Fibroblast of lung (primary cell): ENCODE measurements at places on chromosomes 1 and 21. TPM values are rescaled to one million over a fixed set of nuclear protein-coding genes. Genes with fewer than 3 reads are reported as not detected.

GRCh38 chr21:32437729-32438128 lies 25.2 kb downstream of the EVA1C start:
- no peaks in the 10 kb centered on the region for H3K36me3 ChIP-seq
- no peak overlapping the region for H3K27ac ChIP-seq
- no peak overlapping the region for H3K4me3 ChIP-seq
- DNase-seq: no peak

The KHDC4 gene
- total RNA-seq: 18.2 and 24.6 TPM in 2 replicates

The ABCB10 gene
- total RNA-seq: 11.3 and 14.9 TPM in 2 replicates

DNA sequence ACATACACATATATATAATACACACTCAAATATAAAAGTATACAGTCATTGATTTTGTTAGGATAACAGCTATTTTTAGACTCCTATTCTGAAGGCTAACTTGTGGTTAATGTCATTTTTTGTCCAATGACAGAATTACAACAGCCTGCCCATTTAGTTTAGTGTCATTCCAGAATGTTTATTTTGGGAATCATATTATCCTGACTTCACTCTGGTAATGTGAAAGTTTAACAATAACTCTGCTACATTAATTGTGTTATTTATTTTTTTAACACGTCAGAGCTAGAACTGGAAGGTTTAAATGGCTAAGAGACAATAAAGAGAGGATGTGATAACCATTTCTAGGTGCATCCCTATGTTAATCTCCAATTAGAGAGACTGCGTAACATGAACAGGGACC lies 648.1 kb downstream of the USP25 start:
- no peaks in the 10 kb centered on the region for H3K4me1 ChIP-seq
- H3K4me3 ChIP-seq: no peak overlapping the region
- no peaks in the 10 kb centered on the region for H3K36me3 ChIP-seq
- H3K27ac ChIP-seq: no peak overlapping the region

DNA sequence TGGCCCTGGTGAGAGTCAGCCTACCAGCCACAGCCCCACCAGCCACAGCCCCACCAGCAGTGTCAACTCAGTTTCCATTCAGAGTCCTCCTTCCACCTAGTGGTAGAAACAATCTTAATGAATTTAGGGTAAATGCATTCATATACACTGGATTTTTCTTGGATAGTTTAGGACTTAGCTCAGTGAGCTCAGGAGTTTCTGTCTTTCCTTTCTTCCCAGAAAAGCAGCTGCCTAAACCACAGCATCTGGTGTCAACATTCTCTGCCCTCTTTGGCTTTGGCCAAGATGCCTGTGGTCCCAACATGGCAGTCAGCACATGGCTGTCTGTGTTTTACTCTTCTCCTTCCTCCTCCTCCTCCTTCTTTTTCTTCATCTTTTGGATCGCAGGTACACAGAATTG lies 94.0 kb downstream of the CLIC6 start:
- peak; percentile 82 for DNase-seq
- no peaks in the 10 kb centered on the region for H3K4me1 ChIP-seq
- no peak overlapping the region for H3K4me3 ChIP-seq
- no peaks in the 10 kb centered on the region for H3K36me3 ChIP-seq

The EFCAB7 gene
- 9.1 and 9.8 TPM in 2 replicates for total RNA-seq

DNA sequence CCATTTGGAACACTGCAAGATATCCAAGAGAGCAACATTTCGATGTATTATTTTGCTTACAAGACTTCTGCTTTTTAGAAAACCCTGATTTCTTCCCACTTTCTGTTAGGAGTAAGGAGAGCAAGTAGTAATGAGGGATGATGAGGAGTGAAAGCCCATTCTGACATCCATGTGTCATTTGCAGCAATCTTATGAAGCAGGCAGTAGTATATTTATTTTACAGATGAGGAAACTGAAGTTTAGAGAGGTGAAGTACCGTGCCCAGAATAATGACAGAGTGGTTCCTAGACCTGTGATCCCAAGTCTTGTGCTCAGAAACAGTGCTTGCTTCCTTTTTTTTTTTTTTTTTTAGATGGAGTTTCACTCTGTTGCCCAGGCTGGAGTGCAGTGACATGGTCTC lies 7.1 kb upstream of the ZSCAN20 start:
- DNase-seq: no peak
- H3K27ac ChIP-seq: no peak overlapping the region
- H3K27me3 ChIP-seq: no peaks in the 10 kb centered on the region
- H3K36me3 ChIP-seq: no peaks in the 10 kb centered on the region

- no peak for DNase-seq
- no peak overlapping the region for H3K27ac ChIP-seq
- H3K27me3 ChIP-seq: no peaks in the 10 kb centered on the region
- H3K36me3 ChIP-seq: no peaks in the 10 kb centered on the region
These were observed 384.3 kb downstream of the SEC16B start for GRCh38 chr1:177585302-177586220.

DNA sequence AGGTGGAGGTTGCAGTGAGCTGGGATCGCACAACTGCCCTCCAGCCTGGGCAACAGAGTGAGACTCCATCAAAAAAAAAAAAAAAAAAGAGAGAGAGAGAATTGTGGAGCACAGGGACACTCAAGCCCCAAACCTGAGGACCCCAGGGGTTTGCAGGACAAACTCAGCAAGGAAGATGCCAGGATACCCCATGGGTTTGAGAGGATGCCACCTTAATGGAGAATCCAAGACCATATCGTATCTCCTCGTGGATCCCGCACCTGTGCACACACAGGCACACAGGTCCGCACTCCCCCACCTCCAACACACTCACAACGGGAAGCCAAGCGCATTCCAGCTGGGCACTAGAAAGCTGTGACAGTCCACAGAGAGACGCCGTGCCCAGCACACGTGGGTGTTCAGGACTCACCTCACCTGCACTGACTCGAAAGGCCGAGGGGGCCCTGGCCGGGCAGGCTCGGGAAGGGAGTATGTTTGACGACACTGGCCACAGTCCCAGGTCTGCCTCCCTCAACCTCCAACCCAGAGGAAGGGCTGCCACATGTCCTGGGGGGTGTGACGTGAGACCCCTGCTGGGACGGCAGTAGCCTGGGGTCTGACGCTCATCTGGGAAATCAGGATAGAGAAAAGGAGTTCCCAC lies 11.1 kb downstream of the CHD5 start:
- H3K27me3 ChIP-seq: no peaks in the 10 kb centered on the region
- H3K36me3 ChIP-seq: no peaks in the 10 kb centered on the region
- DNase-seq: no peak
- no peaks in the 10 kb centered on the region for H3K4me1 ChIP-seq
- H3K27ac ChIP-seq: no peak overlapping the region

DNA sequence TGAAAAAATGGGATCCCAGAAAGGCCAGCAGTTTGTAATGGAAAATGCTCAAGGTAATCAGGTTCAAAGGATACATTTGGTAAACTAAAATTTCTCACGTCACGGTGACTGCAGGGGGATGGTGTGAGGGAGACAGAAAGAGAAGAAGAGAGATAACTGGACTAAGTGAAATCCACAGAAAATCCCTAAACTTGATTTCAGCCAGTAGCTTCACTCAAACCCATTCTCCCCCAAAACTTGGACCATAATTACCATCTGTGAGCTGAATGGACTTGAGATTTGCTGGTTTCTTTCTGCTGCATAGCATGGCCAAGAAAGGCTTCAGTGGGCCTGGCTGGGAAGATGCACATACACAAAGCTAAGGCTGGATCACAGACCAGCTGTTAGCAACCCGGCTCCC lies 155.4 kb upstream of the LMO4 start:
- no peaks in the 10 kb centered on the region for H3K27me3 ChIP-seq
- H3K4me1 ChIP-seq: no peaks in the 10 kb centered on the region
- DNase-seq: no peak

GRCh38 chr1:46368791-46369190 lies 25.3 kb upstream of the FAAH start:
- H3K4me3 ChIP-seq: no peak overlapping the region
- no peak for DNase-seq
- H3K27ac ChIP-seq: no peak overlapping the region
- H3K27me3 ChIP-seq: no peaks in the 10 kb centered on the region
- H3K36me3 ChIP-seq: no peaks in the 10 kb centered on the region
- H3K4me1 ChIP-seq: no peaks in the 10 kb centered on the region

GRCh38 chr1:206935491-206936067 lies 10.7 kb downstream of the PIGR start:
- H3K27ac ChIP-seq: no peak overlapping the region
- H3K36me3 ChIP-seq: no peaks in the 10 kb centered on the region
- H3K27me3 ChIP-seq: peaks cover 8% of the 10 kb centered on the region
- H3K4me1 ChIP-seq: no peaks in the 10 kb centered on the region
- no peak overlapping the region for H3K4me3 ChIP-seq
- DNase-seq: no peak

The SIPA1L2 gene
- 2.0 and 12.6 TPM in 2 replicates for total RNA-seq

- H3K4me3 ChIP-seq: no peak overlapping the region
- H3K36me3 ChIP-seq: no peaks in the 10 kb centered on the region
- H3K4me1 ChIP-seq: no peaks in the 10 kb centered on the region
- peak; percentile 61 for DNase-seq
- H3K27ac ChIP-seq: no peak overlapping the region
These were observed 71.5 kb downstream of the NR5A2 start for GRCh38 chr1:200099040-200099439.

DNA sequence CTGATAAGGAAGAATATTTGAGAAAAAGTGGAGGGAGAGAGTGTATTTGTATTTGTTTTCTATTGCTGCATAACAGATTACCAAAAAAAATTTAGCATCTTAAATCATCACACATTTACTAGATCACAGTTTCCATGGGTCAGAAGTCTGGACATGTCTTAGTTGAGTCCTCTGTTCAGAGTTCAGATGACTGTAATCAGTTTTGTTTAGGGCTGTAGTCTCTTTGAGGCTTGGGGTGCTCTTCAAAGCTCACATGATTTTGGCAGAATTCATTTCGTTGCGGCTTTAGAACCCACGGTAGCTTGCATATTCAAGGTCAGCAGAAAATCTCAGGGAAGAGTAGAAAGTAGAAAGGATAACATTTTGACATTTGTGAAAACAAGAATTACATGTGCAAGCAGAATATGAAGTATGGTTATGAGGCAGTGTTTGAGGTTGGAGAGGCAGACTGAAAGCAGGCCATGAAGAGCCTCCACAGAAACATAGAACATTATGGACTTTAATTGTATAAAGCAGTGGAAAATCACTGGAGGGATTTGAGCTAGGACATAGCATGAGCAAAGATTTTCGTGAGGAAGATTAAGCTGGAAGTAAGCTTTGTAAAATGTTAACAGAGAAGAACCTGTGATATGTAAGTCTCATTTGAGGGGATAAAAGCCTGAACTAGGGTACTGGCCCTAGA lies 110.6 kb upstream of the GPR52 start:
- H3K4me1 ChIP-seq: no peaks in the 10 kb centered on the region
- H3K36me3 ChIP-seq: no peaks in the 10 kb centered on the region
- no peaks in the 10 kb centered on the region for H3K27me3 ChIP-seq
- no peak overlapping the region for H3K27ac ChIP-seq
- no peak for DNase-seq
- no peak overlapping the region for H3K4me3 ChIP-seq

GRCh38 chr1:85577419-85578320 lies 2.9 kb upstream of the CCN1 start:
- no peak for DNase-seq
- peak overlapping the region; percentile 99 for H3K27ac ChIP-seq
- H3K4me1 ChIP-seq: peaks cover 9% of the 10 kb centered on the region
- peaks cover 7% of the 10 kb centered on the region for H3K36me3 ChIP-seq
- H3K27me3 ChIP-seq: no peaks in the 10 kb centered on the region

- H3K27me3 ChIP-seq: no peaks in the 10 kb centered on the region
- H3K27ac ChIP-seq: peak overlapping the region; percentile 66
- H3K4me3 ChIP-seq: no peak overlapping the region
- peaks cover 14% of the 10 kb centered on the region for H3K4me1 ChIP-seq
These were observed 2.2 kb upstream of the SSBP3 start for GRCh38 chr1:54408147-54409066.

DNA sequence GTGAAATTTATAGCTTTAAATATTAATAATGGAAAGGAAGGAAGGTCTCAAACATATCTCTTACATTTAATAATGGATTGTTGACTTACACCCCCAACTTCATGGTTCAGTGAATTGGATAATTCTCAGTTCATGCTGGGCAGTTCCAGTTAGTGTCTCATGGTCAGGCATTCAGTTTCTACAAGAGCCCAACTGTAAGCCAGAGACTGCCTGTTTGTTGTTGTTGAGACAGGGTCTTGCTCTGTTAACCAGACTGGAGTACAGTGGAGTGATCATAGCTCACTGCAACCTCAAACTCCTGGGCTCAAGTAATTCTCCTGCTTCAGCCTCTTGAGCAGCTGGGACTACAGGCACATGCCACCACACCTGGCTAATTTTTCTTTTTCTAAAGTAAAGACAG lies 5.0 kb upstream of the DMAP1 start:
- no peak for DNase-seq
- H3K36me3 ChIP-seq: no peaks in the 10 kb centered on the region

- no peaks in the 10 kb centered on the region for H3K36me3 ChIP-seq
- H3K4me1 ChIP-seq: peaks cover 19% of the 10 kb centered on the region
- H3K4me3 ChIP-seq: no peak overlapping the region
- DNase-seq: peak; percentile 88
These were observed 146.0 kb downstream of the RERE start for GRCh38 chr1:8671306-8671917.

The TNNT2 gene
- not detected in 2 replicates for total RNA-seq

The A3GALT2 gene
- total RNA-seq: not detected in 2 replicates

DNA sequence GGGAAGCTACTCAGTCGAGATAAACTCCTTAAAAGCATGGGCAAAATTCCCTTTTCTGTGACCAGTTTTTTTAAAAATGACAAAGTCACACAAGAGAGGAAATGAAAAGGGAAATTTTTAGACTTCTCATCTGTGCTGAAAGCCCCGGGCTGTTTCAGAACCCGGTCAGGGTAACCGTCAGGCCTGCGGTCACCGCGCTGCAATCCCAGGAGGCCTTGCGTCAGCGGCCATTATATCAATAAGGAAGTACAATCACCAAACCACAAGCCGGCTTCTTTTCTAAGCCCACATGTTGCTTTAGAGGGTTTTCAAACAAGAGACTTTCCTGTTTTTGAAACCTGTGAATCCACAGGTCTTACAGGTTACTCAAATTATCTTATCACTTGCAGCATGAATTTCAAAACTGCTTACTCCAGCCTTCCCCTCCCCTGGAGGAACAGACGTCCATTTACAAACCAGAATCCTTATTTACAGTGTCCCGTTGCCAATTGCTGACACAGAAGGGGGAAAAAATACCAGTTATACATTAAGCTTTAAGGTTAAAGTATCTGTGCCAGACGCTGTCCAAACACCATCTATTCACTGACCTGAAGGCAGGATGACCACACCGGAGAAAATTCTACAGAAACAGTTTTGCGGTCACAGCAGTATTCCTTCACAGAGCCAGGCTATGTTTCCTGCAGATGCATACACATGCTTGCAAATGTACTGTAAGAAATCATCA lies 165.3 kb downstream of the TOMM20 start:
- DNase-seq: peak; percentile 95
- H3K4me3 ChIP-seq: no peak overlapping the region
- no peaks in the 10 kb centered on the region for H3K27me3 ChIP-seq
- H3K4me1 ChIP-seq: peaks cover 33% of the 10 kb centered on the region
- peak overlapping the region; percentile 87 for H3K27ac ChIP-seq
- no peaks in the 10 kb centered on the region for H3K36me3 ChIP-seq

DNA sequence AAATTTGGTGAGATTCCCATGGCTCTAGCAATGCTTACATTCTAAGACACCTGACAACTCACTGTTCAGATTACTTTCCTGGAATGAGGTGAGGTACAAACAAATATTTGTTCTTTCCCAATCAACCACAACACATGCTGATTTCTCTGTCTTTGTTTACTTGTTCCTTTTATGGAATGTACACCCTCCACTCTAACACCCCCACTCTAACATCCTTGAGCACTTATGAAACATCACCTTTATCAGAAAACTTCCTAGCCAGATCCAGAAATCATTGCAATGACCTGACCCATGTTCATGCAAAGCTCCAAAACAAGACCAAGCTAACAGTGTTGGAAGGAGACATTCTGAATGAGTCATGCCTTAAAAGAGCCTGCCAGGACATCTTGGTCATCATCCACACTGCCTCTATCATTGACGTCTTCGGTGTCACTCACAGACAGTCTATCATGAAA lies 35.5 kb downstream of the HSD3B1 start:
- no peak overlapping the region for H3K4me3 ChIP-seq
- no peaks in the 10 kb centered on the region for H3K27me3 ChIP-seq
- no peaks in the 10 kb centered on the region for H3K36me3 ChIP-seq
- H3K27ac ChIP-seq: no peak overlapping the region
- H3K4me1 ChIP-seq: no peaks in the 10 kb centered on the region
